Keratinocyte (primary cell): ENCODE measurements at places on chromosomes 12 and 14.

GRCh38 chr14:31895646-31896045 lies 181.5 kb upstream of the ARHGAP5 start:
- no peaks in the 10 kb centered on the region for H3K27me3 ChIP-seq
- no peaks in the 10 kb centered on the region for H3K36me3 ChIP-seq
- peak overlapping the region; percentile 85 for H3K27ac ChIP-seq
- DNase-seq: no peak
- no peak overlapping the region for H3K4me3 ChIP-seq

GRCh38 chr12:18387706-18388105 lies 126.4 kb downstream of the PIK3C2G start:
- DNase-seq: no peak
- H3K36me3 ChIP-seq: no peaks in the 10 kb centered on the region
- H3K4me1 ChIP-seq: peaks cover 10% of the 10 kb centered on the region
- no peak overlapping the region for H3K4me3 ChIP-seq

DNA sequence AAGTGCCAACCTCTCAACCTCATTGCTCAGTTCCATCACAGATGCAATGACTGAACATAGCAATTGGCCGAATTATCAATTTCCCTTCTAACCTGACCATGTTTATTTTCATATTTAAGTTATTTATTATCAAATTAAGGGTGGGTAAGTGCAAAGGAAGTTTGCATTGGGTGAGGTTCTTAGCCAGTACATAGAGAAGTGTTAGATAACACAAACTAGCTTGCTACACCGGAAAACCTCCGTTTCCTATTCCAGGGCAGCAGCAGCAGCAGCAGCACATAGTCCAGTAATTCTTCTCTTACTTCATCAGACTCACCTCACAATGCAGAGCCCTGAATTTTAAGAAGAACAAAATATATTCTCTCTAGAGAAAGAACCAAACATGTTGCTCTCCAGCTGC lies 200.5 kb upstream of the OR4E1 start:
- H3K27me3 ChIP-seq: no peaks in the 10 kb centered on the region
- no peak for DNase-seq
- H3K36me3 ChIP-seq: no peaks in the 10 kb centered on the region
- no peak overlapping the region for H3K4me3 ChIP-seq
- H3K27ac ChIP-seq: no peak overlapping the region

GRCh38 chr12:40338071-40338470 lies 113.3 kb downstream of the LRRK2 start:
- H3K36me3 ChIP-seq: no peaks in the 10 kb centered on the region
- H3K27me3 ChIP-seq: no peaks in the 10 kb centered on the region
- no peak overlapping the region for H3K27ac ChIP-seq
- H3K4me3 ChIP-seq: no peak overlapping the region

DNA sequence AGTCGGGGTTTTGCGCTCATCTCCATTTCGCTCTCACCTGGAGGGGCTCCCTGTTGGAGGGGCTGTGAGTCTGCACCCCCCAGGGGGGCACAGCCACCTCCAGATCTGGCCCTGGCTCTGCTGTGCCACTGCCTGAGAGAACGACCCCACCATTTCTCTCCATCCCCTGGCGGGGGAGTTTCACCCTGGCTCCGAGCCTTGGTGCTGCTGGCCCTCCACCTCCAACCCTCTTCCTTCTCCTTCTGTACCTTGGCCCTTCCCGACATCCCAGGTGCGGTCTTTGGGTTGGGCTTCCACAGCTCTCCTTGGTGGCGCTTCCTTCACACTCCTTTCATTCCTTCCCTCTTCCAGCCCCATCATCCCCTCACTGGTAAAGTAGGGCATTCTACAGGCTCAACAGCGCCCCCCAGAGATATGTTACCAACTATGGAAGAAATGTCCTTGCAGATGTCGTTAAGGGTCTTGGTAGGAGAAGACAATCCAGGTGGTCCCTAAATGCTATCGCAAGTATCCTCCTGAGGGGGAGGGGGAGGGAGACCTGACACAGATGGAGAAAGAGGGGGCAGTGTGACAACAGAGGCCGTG lies 16.3 kb downstream of the SERPINA1 start:
- no peak overlapping the region for H3K27ac ChIP-seq
- H3K4me3 ChIP-seq: no peak overlapping the region
- peaks cover 13% of the 10 kb centered on the region for H3K4me1 ChIP-seq
- H3K27me3 ChIP-seq: no peaks in the 10 kb centered on the region
- H3K36me3 ChIP-seq: no peaks in the 10 kb centered on the region
- no peak for DNase-seq

DNA sequence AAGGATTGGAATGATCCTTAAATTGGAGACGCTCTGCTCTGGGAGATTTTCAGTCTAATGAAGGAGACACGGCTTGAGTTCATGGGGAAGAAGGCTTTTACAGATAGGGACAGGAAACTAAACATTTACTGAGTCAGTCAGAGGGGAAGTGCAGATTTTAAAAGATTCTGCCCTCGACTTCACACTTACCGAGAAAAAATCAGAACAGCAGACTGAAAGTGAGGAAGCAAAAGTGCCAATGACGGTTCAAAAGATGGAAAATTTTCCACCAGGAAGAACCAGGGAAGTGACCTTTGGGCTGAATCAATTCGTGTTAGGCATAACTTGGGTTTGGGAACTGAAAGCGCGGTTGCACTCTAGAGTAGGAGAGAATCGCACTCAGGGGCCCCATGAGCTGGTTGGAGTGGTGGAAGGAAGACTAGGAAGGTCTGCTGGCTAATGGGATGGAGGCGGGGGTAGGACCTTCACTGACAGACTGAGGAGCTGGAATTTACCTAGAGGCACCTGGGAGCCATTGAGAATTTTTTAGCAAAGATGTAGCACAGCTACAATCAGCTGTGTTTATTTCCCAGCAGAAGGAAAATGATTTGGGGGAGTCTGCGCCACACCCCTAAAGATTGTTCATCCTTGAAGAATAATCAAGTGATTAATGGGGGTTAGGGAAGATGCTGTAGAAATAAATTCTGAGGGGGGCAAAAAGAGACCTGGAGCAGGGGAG lies 1.2 kb downstream of the KCNK13 start:
- H3K4me3 ChIP-seq: no peak overlapping the region
- no peak for DNase-seq
- H3K4me1 ChIP-seq: peaks cover 7% of the 10 kb centered on the region
- H3K36me3 ChIP-seq: no peaks in the 10 kb centered on the region
- H3K27ac ChIP-seq: no peak overlapping the region
- peaks cover 55% of the 10 kb centered on the region for H3K27me3 ChIP-seq
